LoVo (cell line): ENCODE measurements at places on chromosomes 11 and 22.
A peak's percentile ranks its signal among the peaks of the same experiment; 100 is the strongest.

- DNase-seq, result peak; percentile 71
These were observed 29.8 kb upstream of the CREB3L1 start for GRCh38 chr11:46247659-46248058.

- DNase-seq, result no peak
These were observed 251.6 kb downstream of the ETS1 start for GRCh38 chr11:128335729-128336128.

- no peak for DNase-seq
These were observed 20.7 kb upstream of the EMID1 start for GRCh38 chr22:29184849-29185490.

DNA sequence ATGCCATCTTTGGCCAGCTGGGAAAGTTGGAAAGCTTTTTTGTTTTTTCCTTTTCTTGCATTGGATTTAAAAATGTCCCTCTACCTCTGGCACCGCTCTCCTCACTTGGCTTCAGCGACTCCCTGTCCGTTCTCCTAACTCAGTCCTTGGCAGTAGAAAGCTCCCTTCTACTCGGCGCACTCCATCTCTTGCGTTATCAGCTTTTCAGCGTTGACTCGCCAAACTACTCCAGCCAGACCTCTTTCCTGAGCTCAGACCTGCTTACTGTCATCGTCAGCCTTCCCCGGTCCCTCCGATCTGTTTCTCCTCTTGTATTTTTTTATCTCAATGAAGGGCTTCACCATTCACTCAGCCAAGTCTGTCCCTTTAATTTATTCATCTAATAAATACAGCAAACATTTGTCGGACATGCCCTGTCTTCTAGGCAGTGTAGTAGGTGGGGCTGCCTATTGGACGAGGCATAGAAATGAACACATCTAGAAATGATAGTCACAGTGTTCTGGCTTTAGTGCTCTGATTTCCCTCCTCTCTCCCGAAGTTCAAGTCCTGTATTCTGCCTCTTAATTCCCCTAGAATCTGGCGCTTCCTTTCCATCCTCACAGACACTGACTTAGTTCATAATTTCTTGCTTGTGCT lies 839 bp downstream of the CEP164 start:
- no peak for DNase-seq

GRCh38 chr11:61535998-61536675 lies 27.6 kb downstream of the LRRC10B start:
- DNase-seq, result no peak

GRCh38 chr22:38864361-38865191 lies 7.4 kb downstream of the CBX6 start:
- DNase-seq, result no peak

DNA sequence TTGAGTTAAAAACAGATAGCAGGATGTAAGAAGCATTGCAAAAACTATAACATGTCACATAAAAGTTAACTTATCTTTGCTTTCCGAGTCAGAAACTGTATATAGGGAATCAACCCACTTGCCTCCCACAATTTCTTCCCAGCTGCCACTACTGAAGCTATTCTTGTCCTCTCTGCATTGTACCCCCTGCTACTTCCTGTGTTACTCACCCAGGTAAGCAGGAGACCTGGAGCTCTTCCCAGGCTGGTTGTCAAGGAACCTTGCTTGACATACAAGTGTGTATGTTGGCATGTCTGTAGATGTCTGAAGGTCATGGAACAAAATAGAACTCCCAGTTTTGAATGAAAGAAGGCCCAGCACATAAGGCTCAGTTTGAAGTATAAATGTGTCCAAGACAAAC lies 74.3 kb upstream of the LRRC4C start:
- DNase-seq, result no peak

GRCh38 chr11:107041088-107041444 lies 22.8 kb upstream of the GUCY1A2 start:
- no peak for DNase-seq

DNA sequence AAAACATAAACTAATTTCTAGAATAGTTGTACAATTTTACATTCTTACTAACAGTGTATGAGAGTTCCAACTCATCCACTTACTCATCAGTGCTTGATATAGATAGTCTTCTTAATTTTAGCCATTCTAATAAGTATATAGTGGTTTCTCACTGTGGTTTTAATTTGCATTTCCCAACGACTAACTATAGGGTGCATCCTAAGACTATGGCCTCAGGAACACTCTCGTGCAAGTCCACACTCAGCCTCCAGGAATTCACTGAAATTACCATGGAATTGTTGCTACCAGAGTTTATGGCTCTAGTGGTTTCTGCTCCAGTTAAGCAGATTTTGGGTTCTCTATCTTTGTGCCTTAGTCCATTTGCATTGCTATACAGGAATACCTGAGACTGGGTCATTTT lies 60.1 kb upstream of the GUCY1A2 start:
- DNase-seq, result no peak
